ENCODE measurements at places on chromosomes 12 and 14. TPM values are rescaled to one million over a fixed set of nuclear protein-coding genes. Genes with fewer than 3 reads are reported as not detected.

- DNase-seq = no peak
- H3K36me3 ChIP-seq = peaks cover 13% of the 10 kb centered on the region
- H3K4me3 ChIP-seq = no peak overlapping the region
- H3K27ac ChIP-seq = no peak overlapping the region
These were observed 29.4 kb upstream of the GALNT8 start for GRCh38 chr12:4690760-4691159.

- H3K27ac ChIP-seq = peak overlapping the region; percentile 13
- peaks cover 32% of the 10 kb centered on the region for H3K4me1 ChIP-seq
- H3K4me3 ChIP-seq = no peak overlapping the region
- peaks cover 3% of the 10 kb centered on the region for H3K36me3 ChIP-seq
These were observed 77.0 kb upstream of the FOXN3 start for GRCh38 chr14:89493877-89494634.

DNA sequence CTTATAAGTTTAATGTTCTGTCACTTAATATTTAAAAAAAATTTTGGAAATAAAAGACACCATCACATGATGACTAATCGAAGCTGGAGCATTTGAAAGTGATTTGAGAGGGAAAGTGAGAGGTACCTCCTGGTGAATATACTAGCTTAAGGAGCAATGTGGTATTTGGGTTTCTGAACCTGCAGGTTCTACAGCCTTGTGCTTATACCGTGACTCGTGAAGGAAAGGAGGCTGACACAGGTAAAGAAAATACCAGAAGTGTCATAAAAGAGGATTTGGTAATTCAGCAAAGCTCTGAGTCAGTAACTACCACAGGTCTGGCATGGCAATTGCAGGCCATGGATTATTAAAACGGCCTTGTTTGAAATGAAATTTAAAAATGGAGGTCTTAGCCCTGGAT lies 151.0 kb downstream of the SLC38A4 start:
- peaks cover 24% of the 10 kb centered on the region for H3K4me1 ChIP-seq
- no peak overlapping the region for H3K27ac ChIP-seq
- no peak for DNase-seq
- H3K36me3 ChIP-seq = peaks cover 1% of the 10 kb centered on the region
- no peak overlapping the region for H3K4me3 ChIP-seq

- no peaks in the 10 kb centered on the region for H3K4me1 ChIP-seq
- no peak overlapping the region for H3K4me3 ChIP-seq
- DNase-seq = no peak
These were observed 203.7 kb downstream of the PPM1H start for GRCh38 chr12:62731055-62731820.

GRCh38 chr14:75459099-75459741 lies 31.4 kb downstream of the JDP2 start:
- H3K4me3 ChIP-seq = no peak overlapping the region
- peaks cover 5% of the 10 kb centered on the region for H3K4me1 ChIP-seq
- DNase-seq = no peak

Gene LRRK2
- total RNA-seq = not detected

Gene KRT74
- not detected for total RNA-seq

Gene PLEKHD1
- not detected for total RNA-seq

Measured in activated T-cell treated with anti-CD3 and anti-CD28 coated beads, Interleukin-2, amount 50 U/mL, for 72 hours (primary cell).